ENCODE measurements at places on chromosomes 5 and 9. TPM values are rescaled to one million over a fixed set of nuclear protein-coding genes. Genes with fewer than 3 reads are reported as not detected.

DNA sequence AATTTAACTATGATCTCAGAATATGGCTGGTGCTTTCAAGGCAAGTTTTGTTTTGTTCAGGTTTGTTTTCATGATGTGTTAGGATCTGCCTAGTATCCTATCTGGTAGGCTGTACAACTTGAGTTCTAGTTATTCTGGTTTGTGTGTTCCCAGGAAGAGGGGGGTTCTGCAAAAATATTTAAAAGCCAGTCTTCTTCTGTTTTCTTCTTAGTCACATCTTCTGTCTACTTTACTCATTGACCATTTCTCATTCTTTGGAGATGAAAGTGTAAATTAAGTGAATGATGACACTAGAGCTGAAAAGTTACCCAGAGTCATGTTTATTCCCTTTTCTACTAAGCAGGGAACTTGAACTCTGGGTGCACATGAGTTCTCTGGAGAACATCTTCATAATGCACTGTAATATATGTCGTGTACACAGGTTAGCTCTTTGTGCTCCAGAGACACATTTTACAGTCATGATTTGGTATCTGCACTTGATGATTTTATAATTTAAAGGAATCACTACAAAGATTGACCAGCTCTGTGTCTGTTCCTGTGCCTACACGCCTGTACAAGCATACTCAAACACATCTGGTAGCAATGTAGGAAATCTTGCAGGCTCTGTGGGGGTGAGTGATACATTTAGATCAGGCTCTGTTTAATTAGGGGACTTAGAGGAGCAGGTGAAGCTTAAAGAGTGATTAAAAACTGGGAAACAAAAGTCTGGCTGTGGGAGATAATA, 5.0 kb downstream of the SMAD5 start:
- no peak for DNase-seq

DNA sequence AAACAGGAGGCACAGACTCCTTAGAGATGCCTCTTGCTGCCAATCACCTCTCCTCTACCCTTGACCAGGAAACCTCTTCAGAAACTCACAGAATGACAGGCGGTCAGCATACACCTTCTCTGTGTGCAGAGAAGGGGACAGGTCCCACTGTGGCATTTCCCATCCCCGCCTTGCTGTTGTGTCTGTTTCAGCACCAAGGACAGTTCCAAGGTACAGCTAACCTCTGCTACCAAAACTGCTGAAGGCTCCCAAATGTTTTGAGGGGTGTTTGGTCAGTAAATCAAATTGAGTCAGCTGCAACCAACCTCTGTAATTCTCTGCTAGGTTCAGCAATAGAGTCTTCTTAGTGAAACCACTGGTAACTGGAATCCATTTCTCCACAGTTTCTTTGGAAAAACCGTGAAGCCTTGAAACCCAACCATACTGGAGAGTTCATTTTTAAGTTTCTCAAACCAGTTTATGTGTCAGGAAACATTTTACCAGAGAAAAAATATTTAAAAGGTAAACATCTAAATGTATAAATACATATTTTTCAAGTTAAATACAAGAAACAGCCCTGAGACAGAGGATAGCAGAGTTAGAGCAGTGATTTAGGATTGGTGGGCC, 122.0 kb downstream of the DRD1 start:
- DNase-seq = peak; percentile 22

DNA sequence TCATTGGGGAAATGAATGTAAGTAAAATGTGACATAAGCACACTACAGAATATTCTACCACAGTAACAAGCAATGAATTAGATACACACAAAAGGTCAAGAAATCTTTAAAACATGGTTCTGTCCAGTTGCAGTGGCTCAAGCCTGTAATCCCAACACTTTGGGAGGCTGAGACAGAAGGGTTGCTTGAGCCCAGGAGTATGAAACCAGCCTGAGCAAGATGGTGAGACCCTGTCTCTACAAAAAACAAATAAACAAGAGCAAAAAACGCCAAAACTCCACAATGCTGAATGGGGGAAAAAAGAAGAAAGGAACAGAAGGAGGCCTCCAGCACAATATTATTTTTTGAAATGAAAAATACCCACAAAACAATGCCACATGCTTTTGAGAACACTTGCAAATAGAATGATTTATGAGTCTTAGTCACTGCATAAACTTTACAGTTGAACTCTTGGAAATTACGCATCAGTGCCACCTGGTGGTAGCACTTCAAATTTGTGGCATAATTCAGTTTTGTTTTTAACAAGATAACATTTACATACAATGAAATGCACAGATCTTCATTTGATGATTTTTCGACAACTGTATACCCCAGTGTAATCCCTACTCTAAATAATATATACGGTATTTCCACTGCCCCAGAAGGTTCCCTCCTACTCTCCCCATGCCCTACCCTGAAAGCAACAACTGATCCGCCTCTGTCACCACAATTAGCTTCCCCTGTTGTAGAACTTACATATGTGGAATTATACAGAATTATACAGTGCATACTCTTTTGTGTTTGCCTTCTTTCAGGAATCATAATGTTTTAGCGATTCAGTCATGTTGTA, 14.4 kb upstream of the SPINK4 start:
- DNase-seq = peak; percentile 67

DNA sequence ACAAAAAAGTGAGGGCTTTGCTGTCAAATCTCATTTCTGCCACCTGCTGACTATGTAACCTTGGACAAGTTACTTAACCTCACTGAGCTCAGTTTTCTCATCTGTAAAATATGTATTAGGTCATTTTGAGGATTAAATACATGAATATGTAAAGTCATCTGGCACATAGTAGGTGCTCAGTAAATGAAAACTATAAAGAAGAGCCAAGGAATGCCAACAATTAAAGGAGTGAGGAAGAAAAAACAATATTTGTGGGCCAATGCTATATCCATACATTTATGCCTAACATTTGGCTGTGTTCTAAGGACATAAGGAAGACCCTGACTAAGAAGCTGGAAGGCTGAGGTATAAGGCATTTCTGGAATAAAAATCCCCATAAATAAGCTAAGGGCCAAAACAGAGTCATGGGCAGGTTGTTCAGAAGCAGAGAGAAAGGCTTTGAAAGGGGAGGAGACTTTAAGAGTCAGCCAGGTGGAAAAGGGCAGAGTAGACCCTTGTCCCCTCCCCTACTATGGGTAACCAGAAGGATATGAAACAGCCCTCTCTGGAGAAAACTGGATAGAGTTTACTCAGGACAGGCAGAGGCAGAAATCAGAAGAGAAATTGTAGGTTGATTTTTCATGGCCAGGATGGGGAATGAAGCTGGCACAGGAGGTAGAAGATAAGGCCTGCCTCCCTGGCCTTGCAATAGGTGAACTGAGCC, 47.6 kb upstream of the SIL1 start:
- DNase-seq = no peak

GRCh38 chr9:15308511-15308910, 1.5 kb upstream of the TTC39B start:
- DNase-seq = no peak

DNA sequence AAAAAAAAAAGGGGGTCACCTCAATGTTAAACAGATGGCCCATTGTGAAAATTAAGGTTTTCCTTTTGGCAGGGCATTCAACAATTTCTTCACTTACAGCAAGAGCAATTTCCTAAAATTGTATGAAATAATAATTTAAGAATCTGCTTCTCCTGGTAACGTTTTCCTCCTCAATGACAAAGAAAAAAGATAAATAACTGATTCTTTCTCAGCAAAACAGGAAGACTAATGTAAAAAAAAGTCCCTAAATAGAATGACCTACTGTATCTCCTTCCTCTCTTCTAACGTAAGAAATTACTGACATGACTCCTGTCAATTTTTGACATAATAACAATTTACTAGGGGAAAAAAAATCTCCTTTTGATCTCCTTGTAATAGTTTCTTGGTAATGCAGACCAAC, 25.5 kb downstream of the ABHD17B start:
- DNase-seq = no peak

DNA sequence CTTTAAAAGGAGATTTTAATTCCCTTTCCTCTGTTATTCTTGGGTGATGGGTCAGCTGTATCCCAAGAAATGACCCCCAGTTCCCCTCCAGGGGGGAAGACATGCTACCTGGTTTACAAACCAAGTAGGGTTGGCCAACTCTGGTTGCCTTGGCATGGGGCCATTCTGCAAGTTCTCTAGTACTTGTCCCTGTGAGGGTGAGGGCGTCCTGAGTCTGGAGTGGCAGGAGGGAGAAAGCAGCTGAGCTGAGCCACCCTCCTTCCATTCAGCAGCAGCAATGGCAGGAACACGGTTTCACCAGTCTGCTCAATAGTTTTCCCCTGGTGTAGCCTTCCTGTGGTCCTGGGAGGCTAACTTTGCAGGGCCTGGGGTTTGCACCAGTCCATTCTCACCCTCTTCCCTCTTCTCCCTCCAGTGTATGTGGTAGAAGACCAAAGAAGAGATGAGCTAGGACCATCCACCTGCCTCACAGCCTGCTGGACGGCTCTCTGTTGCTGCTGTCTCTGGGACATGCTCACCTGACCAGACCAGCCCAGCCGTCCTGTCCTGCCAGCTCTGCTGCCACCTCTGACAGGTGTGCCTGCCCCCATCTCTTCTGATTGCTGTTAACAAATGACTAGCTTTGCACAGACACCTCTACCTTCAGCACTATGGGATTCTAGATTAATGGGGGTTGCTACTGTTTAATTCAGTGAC, 59.9 kb downstream of the PFDN1 start:
- no peak for DNase-seq

TRPM3 gene
- not detected for polyA plus RNA-seq
